ENCODE measurements at places on chromosomes 11 and 22. TPM values are rescaled to one million over a fixed set of nuclear protein-coding genes. Genes with fewer than 3 reads are reported as not detected.

OR6T1 gene
- not detected for total RNA-seq

CCDC73 gene
- total RNA-seq = not detected

GALNT18 gene
- total RNA-seq = 60.6 TPM

CACNA1I gene
- 0.33 TPM for total RNA-seq

MLC1 gene
- 0.39 TPM for total RNA-seq

RIMBP3C gene
- total RNA-seq = 0.32 TPM

HBG1 gene
- not detected for total RNA-seq

C22orf15 gene
- 0.69 TPM for total RNA-seq

IFITM10 gene
- 15.0 TPM for total RNA-seq

DDTL gene
- 3.6 TPM for total RNA-seq

MS4A4E gene
- 1.0 TPM for total RNA-seq

MMP13 gene
- not detected for total RNA-seq

DNA sequence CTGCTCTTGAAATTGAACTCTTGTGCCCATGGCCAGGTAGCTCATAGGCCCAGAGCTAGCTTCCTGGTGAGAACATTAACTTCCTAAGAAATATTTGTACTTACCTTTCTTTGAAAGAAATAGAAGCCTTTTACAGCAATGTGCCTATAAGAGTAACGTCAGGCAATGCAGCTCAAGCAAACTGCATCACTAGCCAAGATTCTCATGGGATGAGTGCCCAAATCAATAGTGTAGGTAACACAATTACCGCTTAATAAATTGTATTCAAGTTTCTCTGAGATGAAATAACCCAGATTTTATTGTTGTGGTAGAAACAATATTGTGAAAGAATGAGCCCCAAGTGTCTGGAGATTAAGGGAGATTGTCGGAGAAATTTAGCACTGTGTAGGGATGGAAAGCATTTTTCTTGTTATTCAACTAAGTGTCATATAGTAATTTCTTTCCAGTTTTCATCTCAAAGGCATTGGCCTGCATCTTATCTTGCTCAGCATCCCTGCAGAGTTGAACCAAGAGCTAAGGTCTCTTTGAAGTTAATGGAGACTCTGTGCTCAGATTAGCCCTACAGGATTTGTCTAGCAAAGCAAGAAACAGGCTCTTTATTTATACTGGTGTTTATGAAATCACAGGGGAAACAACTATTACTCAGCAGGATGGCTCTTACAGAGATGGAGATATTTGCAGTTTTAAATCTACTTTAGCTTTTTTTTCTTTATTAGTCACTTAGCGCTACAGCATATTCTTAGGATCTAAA is 321.0 kb upstream of the PDGFD start:
- H3K4me1 ChIP-seq = no peaks in the 10 kb centered on the region
- H3K27me3 ChIP-seq = no peaks in the 10 kb centered on the region
- H3K4me3 ChIP-seq = no peak overlapping the region
- DNase-seq = no peak

GRCh38 chr11:16318320-16318719 is 38.0 kb downstream of the SOX6 start:
- no peaks in the 10 kb centered on the region for H3K27me3 ChIP-seq
- H3K4me1 ChIP-seq = no peaks in the 10 kb centered on the region
- H3K4me3 ChIP-seq = no peak overlapping the region
- no peak for DNase-seq
- no peaks in the 10 kb centered on the region for H3K36me3 ChIP-seq

- H3K27me3 ChIP-seq = no peaks in the 10 kb centered on the region
- DNase-seq = no peak
- H3K4me3 ChIP-seq = no peak overlapping the region
- H3K27ac ChIP-seq = no peak overlapping the region
- no peaks in the 10 kb centered on the region for H3K4me1 ChIP-seq
- H3K36me3 ChIP-seq = no peaks in the 10 kb centered on the region
Observed at GRCh38 chr11:127109796-127110480, 109.4 kb upstream of the KIRREL3 start.

GRCh38 chr11:28730889-28731288 is 622.7 kb downstream of the METTL15 start:
- H3K4me3 ChIP-seq = no peak overlapping the region
- no peak for DNase-seq
- H3K27ac ChIP-seq = no peak overlapping the region
- no peaks in the 10 kb centered on the region for H3K36me3 ChIP-seq
- peaks cover 4% of the 10 kb centered on the region for H3K4me1 ChIP-seq

- no peak overlapping the region for H3K4me3 ChIP-seq
- DNase-seq = no peak
- H3K27ac ChIP-seq = no peak overlapping the region
- H3K27me3 ChIP-seq = no peaks in the 10 kb centered on the region
- H3K36me3 ChIP-seq = no peaks in the 10 kb centered on the region
Observed at GRCh38 chr11:125777309-125777708, 1.3 kb downstream of the PATE2 start.

DNA sequence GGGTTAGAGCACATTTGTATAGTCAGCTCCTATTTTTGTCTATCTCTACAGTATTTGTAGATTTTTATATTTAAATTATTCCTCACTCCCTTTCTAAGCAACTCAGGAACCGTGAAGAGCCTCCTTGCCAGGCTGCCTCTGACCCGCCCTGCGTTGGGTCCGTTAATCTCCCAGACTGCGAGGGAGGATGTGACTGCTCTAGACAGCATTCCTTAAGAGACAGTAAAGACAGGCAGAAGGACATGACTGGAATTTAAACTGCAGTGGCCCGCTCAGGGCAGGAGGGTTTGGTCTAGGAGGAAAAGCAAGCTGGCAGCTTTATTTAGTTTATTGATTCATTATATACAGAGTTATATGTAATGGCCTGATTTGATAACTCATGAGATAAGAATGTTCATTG is 413.7 kb downstream of the TMEM135 start:
- no peaks in the 10 kb centered on the region for H3K36me3 ChIP-seq
- no peaks in the 10 kb centered on the region for H3K27me3 ChIP-seq
- H3K4me1 ChIP-seq = no peaks in the 10 kb centered on the region
- H3K27ac ChIP-seq = no peak overlapping the region
- no peak for DNase-seq
- no peak overlapping the region for H3K4me3 ChIP-seq

- H3K4me1 ChIP-seq = no peaks in the 10 kb centered on the region
- H3K4me3 ChIP-seq = no peak overlapping the region
- no peaks in the 10 kb centered on the region for H3K36me3 ChIP-seq
Observed at GRCh38 chr22:39821008-39821407, 72.6 kb downstream of the ENTHD1 start.

DNA sequence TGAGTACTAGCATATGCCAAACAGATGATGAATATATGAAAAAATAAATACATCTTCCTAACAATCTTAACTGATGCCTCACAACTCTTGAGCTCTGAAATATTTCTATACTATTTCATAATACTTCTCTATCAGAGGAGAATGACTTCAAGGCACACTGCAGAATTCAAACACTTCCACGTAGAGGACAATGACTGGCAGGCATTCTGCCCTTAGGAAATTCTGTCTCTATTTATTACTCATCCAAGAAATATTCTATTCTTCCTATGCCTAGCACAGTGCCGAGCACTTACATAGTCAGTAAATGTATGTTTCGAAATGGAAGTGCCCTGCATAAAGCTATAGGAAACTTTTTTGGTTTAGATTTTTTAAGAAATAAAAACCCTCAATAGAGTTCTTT is 809.1 kb downstream of the DLG2 start:
- no peak for DNase-seq
- no peaks in the 10 kb centered on the region for H3K27me3 ChIP-seq
- no peaks in the 10 kb centered on the region for H3K4me1 ChIP-seq
- no peak overlapping the region for H3K27ac ChIP-seq

GRCh38 chr11:9004183-9004926 is 554 bp upstream of the NRIP3 start:
- H3K36me3 ChIP-seq = no peaks in the 10 kb centered on the region
- no peak overlapping the region for H3K4me3 ChIP-seq
- H3K27ac ChIP-seq = no peak overlapping the region
- H3K27me3 ChIP-seq = no peaks in the 10 kb centered on the region

DNA sequence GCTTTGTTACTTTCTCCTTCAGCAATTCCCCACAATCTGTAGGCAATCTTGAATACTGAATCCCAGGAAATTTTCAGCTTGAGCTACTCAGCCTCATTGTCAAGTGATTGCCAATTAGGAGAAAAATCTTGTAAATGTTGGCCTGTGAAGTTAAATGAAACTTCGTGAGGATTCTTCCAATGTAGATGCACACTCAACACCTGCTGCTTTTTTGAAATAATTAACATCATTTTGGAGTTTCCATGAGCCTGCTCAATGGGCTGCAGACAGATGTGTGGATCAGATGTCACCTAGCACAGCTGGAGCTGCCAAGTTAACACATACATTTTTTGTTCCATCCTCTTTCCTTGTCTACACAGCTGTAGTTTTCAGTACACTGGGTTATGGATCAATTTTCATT is 645.6 kb upstream of the LUZP2 start:
- H3K4me3 ChIP-seq = no peak overlapping the region
- no peaks in the 10 kb centered on the region for H3K36me3 ChIP-seq
- no peak for DNase-seq
- no peak overlapping the region for H3K27ac ChIP-seq
- H3K27me3 ChIP-seq = no peaks in the 10 kb centered on the region

GRCh38 chr11:10646005-10646404 is 47.5 kb downstream of the IRAG1 start:
- DNase-seq = no peak
- peaks cover 6% of the 10 kb centered on the region for H3K4me1 ChIP-seq
- no peak overlapping the region for H3K4me3 ChIP-seq
- peaks cover 11% of the 10 kb centered on the region for H3K36me3 ChIP-seq

- H3K27ac ChIP-seq = no peak overlapping the region
- no peak overlapping the region for H3K4me3 ChIP-seq
- H3K36me3 ChIP-seq = no peaks in the 10 kb centered on the region
- H3K4me1 ChIP-seq = no peaks in the 10 kb centered on the region
- no peak for DNase-seq
- H3K27me3 ChIP-seq = no peaks in the 10 kb centered on the region
Observed at GRCh38 chr11:29210426-29210825, 806.4 kb downstream of the KCNA4 start.

DNA sequence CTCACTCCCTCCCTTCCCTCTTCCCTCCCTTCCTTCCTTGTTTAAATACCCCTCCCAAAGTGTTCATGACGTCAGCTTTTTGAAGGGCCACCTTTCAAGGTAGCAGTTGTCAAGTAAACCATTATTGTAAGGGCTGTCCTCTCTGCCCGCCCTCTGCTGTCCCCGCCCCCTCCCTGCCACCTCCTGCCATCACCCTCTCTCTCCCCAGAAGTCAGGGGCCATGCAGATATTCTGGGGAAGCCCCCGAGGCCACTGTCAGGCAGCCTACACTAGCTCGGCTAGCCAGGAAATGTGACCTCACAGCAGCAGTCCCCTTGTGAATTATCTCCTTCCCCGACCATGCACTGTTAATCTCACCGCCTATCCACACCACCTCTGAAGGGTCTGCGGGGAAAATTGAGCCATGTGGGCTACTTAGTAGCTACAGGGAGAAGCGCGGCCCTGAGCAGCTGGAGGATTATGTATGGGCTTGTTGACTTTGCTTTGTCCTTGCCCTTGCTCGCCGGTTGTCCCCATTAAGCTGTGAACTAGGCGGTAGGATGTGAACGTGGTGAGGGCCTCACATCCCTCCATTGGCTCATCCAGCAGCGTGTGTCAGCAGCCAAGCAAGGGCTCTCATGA is 42.1 kb upstream of the ATXN10 start:
- H3K36me3 ChIP-seq = no peaks in the 10 kb centered on the region
- H3K4me1 ChIP-seq = no peaks in the 10 kb centered on the region
- peak; percentile 34 for DNase-seq
- H3K4me3 ChIP-seq = no peak overlapping the region
- no peak overlapping the region for H3K27ac ChIP-seq
- H3K27me3 ChIP-seq = no peaks in the 10 kb centered on the region

DNA sequence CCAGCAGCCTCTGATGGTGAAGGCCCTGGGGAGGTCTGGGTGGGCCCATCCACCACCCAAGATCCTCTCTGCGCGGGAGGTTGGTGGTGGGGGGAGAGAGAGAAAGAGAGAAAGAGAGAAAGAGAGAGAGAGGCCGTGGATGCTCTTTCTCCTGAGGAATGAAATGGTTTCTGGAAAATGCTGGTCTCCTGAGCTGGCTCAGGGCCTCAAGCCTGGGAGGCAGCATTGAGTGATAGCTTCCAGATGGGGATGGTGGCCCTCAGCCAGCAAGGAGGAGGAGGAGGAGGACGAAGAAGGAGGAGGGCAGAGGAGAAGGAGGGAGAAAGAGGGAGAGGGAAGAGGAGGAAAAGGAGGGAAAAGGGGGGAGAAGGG is 4.6 kb downstream of the TSPAN32 start:
- no peak overlapping the region for H3K4me3 ChIP-seq
- peak; percentile 85 for DNase-seq
- H3K27me3 ChIP-seq = no peaks in the 10 kb centered on the region
- H3K27ac ChIP-seq = peak overlapping the region; percentile 14

GRCh38 chr22:44368611-44369292 is 56.0 kb upstream of the SHISAL1 start:
- DNase-seq = peak; percentile 61
- no peaks in the 10 kb centered on the region for H3K27me3 ChIP-seq
- no peaks in the 10 kb centered on the region for H3K36me3 ChIP-seq
- no peak overlapping the region for H3K4me3 ChIP-seq
- no peak overlapping the region for H3K27ac ChIP-seq

DNA sequence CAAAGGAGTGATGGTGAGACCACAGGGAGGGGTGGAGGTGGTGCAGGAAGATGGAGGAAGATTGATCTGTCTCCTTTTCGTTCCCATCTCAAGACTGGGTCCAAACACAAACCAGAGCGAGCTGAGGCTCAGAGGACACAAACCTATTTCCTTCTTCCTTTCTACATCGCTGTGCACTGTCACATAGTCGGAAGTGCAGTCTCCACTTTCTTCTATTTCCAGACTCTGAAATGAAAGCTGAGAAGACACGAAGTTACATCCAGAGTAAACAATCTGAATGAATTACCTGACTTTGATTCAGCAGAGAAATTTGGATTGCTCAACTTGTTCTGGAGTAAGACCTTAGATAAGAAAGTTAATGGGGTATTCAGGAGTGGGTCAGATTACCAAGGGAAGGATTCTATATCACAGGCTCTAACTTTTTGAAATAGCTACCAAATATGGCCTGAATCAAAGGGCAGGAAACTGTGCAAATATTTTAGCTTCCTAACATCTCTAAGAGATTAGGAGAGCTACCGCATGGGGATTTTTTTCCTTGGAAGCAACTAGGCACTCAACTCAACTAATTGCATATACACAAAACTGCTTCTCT is 14.4 kb downstream of the OVCH2 start:
- H3K4me1 ChIP-seq = peaks cover 3% of the 10 kb centered on the region
- no peak for DNase-seq
- peaks cover 2% of the 10 kb centered on the region for H3K36me3 ChIP-seq
- H3K27me3 ChIP-seq = no peaks in the 10 kb centered on the region
- no peak overlapping the region for H3K27ac ChIP-seq

- no peak overlapping the region for H3K4me3 ChIP-seq
- DNase-seq = peak; percentile 30
- no peaks in the 10 kb centered on the region for H3K4me1 ChIP-seq
- no peak overlapping the region for H3K27ac ChIP-seq
- H3K36me3 ChIP-seq = no peaks in the 10 kb centered on the region
Observed at GRCh38 chr22:20028855-20029549, 8.1 kb downstream of the TANGO2 start.

DNA sequence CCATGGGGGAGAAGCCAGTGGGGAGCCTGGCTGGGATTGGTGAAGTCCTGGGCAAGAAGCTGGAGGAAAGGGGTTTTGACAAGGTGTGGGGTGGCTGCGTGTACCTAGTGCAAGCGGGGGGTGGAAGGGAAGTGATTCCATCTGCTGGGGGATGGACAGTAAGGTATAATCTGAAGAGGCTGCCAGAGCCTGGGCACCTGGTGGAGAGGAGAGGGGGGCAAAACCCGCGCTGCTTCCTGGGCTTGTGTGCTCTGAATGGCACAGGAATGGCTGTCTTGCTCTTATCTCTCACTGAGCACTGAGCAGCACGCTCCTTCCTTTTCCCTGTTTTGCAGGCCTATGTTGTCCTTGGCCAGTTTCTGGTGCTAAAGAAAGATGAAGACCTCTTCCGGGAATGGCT is 988 bp downstream of the BANF1 start:
- no peak for DNase-seq
- no peak overlapping the region for H3K27ac ChIP-seq

Data from aorta (tissue), 5 donors.